ENCODE measurements at places on chromosomes 12 and 14.

DNA sequence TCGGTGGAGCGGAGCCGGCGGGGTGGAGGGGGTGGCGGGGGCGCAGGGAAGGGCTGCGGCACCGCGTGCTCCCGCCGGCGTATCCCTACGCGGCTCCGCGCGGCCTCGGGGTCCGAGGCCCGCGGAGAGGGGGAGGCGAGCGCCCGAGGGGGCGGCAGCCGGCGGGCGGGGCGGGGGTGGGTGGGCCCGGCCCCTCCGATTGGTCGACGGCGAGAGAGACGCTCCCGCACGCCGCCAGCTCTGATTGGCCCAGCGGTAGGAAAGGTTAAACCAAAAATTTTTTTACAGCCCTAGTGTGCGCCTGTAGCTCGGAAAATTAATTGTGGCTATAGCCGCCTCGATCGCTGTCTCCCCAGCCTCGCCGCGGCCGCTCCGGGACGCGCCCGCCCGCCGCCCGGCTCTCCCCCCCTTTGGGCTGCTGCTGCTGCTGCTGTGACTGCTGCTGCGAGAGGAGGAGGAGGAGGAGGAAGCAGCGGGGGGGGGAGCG, at the start of gene FOXG1:
TSS of gene FOXG1 (plus strand) at position 319 of the 487 bp plus-strand sequence. CDS start 493 bp downstream, outside the sequence.
- no peak for DNase-seq

DNA sequence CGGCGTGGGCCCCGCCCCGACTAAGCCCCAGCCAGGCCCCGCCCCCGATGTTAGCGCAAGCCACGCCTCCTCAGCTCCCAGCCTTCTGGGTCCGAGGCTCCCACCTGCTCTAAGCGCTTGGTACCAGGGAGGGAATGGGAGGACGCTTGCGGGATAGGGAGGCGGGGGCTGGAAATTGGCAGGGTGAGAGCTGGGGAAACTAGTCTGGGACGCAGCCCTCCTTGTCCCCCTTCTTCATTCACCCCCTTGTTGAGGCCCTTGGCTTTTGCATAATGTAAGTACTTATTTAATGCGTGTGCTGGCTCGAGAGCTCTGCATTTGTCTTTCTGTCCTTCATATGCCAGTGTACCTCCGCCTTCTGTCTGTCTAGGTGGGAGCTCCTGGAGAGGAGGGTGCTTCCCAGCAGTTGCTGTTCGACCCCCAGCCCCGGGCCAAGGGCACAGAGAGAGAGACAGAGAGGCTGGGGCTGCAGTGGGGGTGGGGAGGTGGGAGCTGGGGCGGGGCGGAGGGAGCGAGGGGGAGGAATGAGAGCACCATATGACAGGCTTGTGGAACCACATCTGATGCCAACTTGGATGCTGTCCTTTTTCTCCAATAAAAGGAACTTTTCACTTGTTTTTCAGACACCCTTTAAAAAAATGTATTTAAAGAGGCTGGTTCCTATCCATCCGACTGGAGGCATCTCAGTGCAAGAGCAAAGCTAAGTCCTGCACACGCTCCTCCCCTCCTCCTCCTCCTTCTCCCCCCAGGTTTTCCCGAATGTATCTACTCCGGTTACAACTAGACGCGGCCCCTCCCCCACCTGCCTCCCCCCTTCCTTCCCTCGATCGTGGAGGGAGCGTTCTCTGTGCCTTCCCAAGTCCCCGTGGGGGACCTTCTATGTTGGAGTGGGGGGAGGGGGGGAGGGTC, 25.6 kb upstream of the MAP1LC3B2 start:
- DNase-seq: peak; percentile 64

DNA sequence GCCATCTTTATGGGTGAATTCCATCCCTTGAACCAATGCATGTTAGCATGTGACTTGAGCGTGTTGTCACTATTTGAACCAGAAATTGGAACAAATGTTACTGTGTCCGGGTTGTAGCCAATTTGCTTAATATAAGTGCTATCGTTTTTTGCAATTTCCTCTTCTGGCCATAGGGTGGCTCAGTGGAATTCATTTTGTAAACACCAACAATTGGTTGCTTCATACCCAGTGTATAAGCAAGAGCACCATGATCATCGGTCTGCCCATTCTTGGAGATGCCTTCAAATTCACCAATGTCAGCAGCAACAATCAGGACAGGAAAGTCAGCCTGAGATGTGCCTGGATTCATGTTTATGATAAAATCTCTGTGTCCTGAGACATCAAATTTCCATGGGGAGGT, 5.0 kb upstream of the NEDD1 start:
- no peak for DNase-seq

DNA sequence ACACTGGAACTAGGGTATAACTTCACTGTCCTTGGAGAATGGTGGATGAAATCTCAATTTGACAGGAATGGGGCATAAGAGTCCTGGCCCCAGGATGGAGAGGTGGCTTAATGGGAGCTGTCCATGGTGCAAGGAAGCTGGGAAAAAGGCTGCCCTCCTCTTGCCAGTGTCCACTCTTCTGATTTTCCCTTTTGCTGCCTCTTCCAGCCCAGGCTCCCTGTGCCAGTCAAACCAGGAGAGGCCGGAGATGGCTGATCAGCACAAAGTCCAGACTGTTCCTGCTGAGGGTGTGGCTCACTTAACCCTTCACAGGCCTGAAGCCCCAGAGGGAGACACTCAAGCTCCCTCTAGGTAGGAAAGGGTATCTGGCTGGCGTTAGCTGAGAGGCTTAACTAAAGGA, at the start of gene MYO1A:
TSS of gene MYO1A (minus strand) at position 240 of the 400 bp plus-strand sequence. CDS start 1,806 bp downstream, outside the sequence.
- DNase-seq: no peak

- DNase-seq: no peak
Observed at GRCh38 chr12:114395755-114396152, 10.2 kb downstream of the TBX5 start.

DNA sequence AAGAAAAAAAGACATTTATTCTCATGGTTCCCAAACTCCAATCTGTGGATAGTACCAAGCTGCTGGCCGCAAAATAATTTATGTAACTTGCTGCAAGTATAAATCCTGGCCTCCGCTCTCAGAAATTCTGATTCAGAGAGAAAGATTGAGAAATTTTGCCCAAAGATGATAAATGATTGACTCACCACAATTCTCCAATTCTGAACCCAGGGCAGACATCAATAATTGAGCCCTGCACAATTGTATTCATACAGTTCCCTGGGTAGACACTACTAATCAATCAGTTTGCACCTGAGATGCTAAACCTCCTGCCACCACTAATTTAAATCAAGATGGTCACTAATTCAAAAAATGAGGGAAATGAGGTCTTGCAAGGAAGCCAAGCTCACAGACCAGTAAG, 38.2 kb downstream of the TRPV4 start:
- no peak for DNase-seq

- no peak for DNase-seq
Observed at GRCh38 chr14:54052696-54053385, 96.2 kb upstream of the BMP4 start.

GRCh38 chr12:26636710-26637328, 196.2 kb downstream of the ITPR2 start:
- no peak for DNase-seq

- DNase-seq: no peak
Observed at GRCh38 chr12:69821032-69821455, 4.0 kb upstream of the MYRFL start.

DNA sequence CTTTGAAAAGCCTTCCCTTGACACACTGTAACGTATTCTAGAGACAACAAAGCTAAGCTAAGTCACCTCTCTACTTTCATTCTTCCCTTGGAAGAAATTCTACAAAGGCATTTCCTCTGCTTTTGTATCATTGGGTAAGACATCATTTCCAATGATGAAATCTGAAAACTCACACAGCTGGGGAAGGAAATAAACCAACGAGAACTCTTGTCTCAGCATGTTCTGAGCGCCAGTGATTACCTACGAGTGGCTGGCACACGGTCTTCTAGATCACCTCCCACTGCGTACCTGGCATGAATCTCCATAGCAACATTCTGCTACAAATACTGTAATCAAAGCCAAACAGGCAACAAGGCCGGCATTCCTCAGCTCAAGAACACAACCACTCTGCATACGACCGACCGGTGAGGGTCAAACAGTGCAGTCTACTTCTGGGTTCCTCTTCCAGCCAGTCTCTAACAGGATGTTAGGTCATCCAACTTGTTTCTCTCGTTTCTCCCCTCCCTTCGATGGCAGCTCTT, 7.6 kb downstream of the VPS37B start:
- no peak for DNase-seq

- DNase-seq: no peak
Observed at GRCh38 chr12:79690638-79691510, at the start of gene PAWR. TSS of gene PAWR (minus strand) at chr12:79690964. CDS start at chr12:79690244, 720 bp downstream.

DNA sequence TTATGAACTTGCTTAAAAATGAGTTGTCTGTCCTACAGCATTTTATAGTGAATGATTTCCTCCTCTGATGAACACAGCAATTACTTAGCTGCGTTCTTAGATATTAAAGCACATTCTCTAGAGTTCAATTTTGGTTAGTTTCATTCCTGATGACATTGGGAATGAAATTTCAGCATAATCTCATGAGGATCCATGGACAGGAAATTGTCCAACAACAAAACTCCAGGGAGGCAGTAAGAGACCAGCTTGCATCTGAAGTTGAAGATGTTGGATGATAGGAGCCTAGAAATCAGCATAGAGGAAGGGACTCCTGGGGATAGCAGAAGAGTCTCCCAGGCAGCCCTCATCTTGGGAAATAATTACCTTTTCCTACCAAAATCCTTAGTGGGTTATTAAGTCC, 128.7 kb upstream of the RAP1B start:
- no peak for DNase-seq

- DNase-seq: no peak
Observed at GRCh38 chr12:3195337-3195736, 118.2 kb downstream of the TSPAN9 start.

DNA sequence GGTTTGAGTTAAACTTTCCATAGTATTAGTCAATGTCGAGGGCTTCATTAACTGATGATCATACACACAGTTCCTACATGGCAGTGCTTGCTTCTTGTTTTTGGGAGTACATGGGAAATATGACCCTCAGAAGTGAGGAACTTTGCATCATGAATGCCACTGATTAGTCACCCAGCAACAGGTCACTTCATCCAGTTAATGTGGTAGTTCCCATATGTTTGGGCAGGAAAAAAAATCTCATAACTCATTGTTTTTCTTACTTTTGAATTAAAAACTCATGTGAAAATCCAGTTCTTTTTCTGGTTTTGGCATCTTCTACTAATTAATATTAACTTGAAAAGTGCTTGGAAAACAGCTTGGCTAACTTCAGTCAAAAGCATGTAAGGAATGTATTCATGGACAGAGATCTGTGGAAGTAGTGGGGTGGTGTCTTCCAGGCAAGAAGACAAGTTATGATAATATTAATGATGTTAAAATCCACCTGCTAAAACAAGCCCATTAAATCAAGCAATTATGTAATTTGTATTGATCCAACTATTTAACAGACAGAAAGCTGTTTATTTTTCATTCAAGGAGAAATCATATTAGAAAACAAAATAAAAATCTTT, 309.1 kb upstream of the NAV3 start:
- DNase-seq: no peak

DNA sequence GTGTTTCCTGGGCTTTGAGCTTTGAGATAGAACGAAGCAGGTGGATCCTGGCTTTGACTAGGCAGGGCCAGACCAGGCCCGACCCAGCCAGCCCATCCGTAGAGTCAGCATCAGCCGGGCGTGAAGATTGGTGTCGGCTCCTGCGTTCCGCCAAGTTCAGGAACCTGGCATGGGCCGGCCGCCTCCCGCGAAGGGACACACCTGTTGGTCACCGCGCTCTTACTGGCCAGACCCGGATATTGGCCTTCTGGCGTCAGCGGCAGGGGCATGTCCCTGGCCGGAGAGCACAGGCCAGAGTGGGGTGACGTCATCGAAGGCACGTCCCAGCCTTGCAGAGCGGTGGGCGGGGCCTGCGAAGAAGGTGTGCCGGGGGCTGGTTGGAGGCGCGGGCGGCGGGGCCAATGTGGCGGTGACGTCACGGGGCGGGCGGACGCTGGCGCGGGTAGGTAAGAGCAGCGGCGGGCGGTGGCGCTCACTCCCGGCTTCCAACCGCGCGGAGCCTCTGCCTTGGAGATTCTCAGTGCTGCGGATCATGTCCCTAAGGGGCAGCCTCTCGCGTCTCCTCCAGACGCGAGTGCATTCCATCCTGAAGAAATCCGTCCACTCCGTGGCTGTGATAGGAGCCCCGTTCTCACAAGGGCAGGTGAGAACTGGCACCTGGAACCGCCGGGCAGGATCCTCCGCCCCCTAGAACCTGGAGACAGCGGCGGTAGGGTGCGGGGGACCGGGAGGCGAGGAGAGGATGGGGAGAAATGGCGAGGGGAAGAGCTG, at the start of gene ARG2:
TSS of gene ARG2 (plus strand) at position 475 of the 771 bp plus-strand sequence. CDS start at position 533, 58 bp downstream.
- peak; percentile 88 for DNase-seq

GRCh38 chr14:29740491-29740890, 187.2 kb downstream of the PRKD1 start:
- no peak for DNase-seq
